ENCODE measurements at places on chromosomes 5 and 9.

DNA sequence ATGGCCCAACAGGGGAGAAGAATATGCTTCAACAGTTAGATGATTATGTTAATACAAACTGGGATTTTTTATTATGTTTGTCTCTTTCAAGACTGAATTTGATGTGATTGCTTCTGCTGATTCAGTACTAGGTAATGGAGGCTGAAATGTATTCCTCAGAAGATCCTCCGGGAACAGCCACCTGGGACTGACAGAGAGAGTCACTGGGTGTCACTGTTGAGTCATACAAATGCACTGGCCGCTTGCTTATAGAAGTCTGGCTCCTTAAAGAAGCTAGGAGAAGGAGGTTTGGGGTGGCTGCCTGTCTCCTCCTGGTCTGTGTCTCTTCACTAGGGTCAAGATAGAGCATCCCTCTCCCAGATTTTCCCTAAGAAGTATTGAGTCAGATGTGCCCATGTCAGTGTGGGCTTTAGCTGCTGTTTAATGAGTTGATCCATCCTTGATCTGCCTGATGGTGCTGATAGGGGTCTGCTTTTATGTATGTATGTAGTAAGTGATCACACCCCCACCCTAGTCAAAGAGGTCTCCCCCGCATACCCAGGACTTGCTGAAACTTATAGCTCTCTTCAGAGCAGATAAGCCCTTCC, 773.4 kb downstream of the BRINP1 start:
- DNase-seq: no peak

DNA sequence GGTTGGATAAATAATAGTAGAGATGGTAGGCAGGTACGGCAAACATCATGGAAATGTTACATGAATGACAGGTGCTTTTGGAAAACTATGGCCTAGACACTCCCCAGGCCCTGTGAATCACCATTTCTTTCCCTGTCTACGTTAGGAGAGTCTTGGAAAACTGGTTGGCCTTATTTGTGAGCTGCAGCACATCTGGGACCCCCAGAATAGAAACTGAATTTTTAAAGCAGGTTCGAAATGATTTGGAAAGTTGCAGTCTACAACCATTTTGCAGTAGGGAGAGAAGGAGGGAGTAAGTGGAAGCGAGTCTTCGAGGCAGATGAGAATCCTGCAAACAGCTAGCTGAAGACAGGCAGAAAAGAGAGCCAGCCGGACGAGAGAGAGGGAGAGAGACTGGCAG, 13.0 kb downstream of the C1QTNF2 start:
- DNase-seq: no peak

DNA sequence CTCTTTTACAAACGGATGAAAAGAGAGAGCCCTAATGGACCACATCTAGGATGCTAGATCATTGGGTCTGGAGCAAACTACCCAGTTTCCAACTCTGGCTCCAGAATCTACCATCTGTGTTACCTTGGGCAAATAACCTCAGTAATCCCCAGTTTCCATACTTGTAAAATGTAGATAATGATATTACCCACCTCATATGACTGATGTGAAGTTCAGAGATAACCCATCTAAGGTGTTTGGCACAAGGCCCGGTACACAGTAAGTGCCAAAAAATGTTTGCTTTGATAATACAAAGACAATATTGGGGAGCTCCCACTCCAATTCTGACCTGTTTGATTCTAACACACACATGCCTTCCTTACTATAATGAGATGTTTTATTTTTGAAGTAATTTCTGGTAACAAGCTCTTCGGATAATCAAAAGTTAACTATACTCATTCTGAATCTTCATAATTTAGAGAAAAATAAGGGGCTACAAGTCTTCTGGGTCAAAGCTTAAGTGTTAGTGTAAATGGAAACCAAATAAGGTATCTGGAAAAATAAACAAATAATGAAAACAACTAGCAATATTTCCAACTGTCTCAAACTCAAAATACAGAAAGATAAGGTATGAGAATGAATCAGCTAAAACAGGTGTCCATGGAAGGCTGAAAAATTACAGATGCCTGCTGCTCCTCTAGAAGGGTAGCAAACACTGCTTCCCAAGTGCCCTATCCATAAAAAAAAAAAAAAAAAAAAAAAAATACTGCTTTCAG, 30.4 kb downstream of the ELL2 start:
- DNase-seq: no peak

DNA sequence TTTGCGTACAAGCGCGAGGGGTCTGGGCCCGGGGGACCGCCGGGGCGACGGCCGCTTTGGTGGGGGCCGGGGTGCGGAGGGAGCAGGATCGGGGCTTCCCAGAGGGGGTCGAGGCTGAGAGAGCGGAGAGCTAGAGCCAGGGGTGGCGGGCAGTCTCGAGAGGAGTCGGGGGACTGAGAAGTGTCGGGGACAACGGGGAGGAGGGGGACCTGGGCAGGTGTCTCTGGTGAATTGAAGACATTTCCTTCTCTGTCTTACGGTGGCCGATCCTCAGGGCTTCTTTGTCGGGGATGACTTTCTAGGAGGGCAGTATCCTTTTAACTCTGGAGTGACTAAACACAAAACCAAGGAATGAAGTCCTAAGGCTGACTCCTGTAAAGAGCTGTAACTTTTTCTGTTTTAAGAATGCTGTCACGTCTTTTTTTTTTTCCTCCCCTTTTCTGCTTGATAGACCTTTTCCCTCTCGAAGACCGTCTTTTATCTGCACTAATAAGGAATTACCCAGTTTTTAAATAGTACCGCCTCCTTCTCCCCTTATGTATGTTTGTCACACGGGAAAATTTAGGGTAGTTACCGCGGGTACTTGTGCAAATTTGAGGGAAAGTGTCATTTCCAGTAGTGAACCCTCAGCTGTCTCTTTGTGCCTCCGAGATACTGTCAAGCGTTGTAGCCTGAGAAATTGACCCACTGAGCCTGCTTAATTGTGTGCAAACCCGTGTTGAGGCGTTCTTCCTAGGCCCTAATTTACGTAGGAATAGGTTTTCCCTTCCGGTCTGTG, 822 bp downstream of the DENND4C start:
- DNase-seq: no peak

GRCh38 chr9:16344343-16344742, 526.1 kb downstream of the BNC2 start:
- DNase-seq: no peak
